ENCODE measurements at places on chromosomes 3 and 15.
A peak's percentile ranks its signal among the peaks of the same experiment; 100 is the strongest.

DNA sequence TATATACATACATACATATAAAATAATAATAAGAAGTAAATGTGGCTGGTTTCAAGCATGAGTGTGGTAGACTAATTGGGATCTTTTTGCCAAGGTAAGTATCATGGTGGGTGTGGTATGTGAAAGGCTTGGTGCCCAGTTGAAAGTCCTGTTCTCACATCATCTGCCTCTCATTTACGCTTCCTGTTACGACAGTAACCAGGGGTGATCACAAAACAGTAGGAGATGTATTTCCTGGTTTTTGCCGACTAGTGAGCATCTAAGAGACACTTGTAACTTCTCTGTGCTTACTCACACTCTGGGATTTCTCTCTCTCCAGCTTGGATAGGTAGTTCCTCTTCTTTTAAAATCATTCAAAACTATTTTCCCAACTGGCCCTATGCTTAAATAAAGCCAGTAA, 1028.3 kb upstream of the NR2F2 start:
- DNase-seq, result no peak

DNA sequence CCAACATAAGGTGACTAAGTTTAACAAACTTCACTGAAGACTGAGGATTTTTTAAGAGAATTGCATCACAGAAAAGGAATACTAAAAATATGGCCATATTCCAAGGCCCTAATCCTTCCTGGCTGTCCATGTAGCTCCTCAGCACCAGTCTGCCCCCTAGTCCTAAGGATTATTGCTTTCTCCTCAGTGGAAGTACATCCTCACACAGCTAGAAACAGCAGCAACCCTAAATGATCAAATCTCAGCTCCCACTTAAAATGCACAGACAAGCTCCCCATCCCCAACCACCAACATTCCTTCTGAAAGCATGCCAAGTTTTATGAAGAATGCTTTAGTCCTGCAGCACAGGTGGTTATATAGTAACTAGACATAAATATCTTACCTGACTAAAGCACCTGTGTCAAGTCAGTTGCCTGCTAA, 14.7 kb downstream of the ST3GAL6 start:
- no peak for DNase-seq

DNA sequence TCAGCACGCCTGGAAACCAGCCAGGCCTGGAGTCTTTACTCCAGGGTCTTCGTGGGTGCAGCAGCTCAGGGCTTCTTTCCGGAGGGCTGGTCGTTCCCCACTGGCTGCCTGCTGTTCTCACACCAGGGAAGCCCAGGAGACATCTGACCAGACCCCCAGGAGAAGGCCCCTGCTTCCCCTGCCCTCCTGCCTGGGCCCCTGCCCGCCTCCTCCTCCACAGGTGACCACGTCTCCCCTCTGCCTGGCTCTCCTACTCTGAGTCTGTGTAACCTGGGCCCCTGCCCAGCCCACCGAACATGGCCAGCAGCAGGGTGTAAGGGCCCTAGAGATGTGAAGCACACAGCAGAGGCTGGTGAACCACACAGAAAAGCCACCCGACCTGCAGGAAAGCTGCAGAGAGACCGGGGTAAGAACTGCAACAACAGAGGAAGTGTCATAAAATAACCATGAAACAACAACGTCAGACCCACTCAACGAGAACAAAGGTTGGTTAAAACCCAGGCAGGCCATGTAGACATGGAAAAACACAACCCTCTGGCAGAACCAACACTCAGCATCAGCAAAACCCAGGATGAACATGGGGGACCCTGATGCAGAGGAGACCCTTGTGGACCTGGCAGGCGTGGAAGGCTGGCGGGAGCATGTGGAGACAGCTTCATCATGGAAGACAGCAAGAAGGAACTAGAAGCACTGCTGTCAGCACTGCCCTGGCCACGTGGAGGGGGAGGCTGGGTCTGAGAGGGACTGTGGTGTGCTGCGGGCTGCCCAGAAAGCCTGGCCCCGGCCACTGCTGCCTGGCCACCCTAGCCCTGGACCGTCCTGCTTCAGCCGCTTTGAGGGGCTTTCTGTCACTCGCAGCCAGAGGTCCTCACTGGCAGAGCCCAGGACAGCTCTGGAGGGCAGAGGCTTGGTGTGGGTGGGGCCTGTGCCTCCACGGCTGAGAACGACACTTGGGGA, 20.4 kb downstream of the UROC1 start:
- DNase-seq, result no peak

GRCh38 chr3:107674371-107674770, 151.6 kb downstream of the BBX start:
- DNase-seq, result no peak

DNA sequence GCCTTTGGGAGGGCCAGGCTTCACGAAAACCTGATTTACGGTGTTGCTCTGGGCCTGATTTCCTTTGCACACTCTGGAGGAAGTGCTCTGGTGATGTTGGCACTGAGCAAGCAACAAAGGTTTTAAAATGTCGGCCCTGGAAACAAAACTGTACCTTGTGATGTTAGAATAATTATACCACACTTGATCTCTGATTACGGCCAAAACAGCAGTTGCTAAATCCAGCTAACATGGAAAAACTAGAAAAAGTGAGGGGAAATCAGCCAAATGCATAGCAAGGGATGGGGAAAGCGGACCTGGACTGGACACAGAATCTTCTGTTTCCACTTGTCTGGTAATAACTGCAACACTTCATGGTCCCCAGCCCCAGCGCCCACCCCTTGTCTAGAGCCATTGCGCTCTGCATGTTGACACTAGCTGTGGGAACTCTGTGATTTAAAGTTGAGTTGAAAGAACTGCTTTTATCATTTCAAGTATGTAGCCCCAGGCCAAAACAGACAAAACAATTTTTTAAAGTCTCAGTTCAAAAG, 120.1 kb downstream of the VGLL4 start:
- DNase-seq, result no peak

DNA sequence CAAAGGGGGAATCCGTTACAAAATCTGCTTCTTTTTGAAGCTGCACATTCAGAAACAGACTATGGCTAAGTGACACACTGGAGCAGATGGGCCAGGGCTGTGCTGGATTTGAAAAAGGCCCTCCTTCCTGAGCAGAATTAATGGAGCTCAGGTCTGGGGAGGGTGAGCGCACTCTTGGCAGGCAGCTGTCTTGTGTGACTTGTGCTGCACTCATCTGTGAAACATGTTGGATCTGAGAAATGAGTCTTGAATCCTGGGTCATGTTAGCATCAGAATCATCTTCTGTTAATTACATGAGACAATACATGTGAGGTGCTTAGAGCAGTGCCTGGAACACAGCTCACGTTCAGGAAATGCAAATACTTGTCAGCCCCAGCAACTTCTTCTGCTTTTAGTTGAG, 219.6 kb downstream of the THSD4 start:
- no peak for DNase-seq

DNA sequence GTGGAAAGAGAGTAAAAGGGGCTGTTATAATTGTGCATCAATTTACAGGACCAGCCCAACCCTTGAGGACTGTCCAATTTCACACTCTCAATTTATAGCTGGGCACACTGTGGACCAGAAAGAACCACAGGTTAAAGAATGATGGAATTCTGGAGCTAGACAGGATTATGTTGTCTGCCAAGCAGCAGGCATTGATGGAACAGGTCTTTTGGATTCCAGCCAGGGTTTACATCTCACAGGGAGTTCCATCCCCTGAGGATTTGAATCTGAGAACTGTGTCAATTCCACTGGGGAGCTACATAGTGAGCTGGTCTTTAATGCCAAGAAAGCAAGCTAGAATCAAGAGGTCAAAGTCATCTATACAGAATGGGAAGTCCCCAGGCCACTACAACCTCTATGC, 389.5 kb upstream of the WNT5A start:
- no peak for DNase-seq

- no peak for DNase-seq
Measured at GRCh38 chr3:146180376-146180775, 19.4 kb upstream of the PLOD2 start.

DNA sequence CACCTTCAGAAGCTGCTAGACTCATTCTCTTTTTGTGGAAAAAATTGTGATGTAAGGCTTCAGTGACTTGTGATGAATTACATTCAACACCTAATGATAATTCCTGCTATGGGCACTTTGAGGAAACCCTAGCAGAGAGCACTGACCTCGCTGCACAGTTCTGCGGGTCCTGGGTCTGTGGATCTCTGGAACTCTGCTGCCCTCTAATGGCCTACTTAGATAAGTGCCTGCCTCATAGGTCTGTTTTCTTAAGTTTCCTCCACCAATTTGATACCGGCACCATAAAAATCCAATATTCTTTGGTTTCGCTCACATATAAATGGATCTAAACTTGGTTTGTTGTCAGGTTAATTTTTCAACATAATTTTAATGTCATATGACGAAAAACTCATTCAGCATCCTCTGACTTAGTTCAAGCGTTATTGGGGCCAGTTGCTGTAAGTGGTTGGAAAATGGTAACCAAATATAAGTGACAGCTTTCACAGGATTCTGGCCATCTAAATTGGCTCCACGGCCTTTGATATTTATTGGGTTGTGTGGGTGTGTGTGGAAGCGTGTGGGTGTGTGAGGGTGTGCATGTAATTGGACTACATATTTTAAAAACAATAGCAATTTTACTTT, 10.4 kb downstream of the SLITRK3 start:
- DNase-seq, result peak; percentile 86

DNA sequence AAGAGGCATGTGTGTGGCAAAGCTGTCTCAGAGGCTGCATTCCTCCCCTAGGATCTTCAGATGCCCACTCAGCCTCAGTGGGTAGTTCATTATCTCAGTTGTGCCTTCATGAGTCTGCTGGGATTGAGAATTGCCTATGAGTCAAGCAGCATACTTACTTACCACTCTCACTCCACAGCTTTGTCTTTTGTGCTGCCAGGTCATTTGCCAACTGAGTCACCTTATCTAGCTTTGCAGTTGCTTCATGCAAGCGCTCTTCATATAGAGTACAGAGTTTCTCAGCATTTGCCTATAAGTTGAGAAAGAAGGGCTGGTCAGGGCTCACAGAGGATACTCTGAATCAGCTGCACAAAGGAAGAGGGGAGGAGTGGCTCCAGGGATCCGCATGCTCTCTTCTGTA, 89.5 kb downstream of the MYH15 start:
- no peak for DNase-seq

- DNase-seq, result no peak
Measured at GRCh38 chr15:101489237-101489598, 289 bp downstream of the PCSK6 start.

DNA sequence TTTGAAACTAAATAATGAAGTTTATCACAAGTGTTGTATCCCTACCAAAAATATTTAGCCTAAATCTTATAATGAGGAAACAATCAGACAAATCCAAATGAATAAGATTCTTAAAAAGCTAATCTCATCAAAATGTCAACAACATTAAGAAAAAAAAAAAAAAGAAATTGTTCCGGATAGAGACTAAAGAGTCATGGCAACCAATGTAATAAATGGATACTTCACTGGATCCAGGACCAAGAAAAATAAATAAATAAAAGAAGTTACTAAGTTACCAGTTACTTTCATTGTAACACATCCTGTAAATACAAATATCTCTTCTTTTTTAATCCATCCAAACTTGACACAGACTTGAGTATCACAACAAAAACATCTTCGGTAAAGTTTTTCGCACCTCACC, 607 bp downstream of the MRPL47 start:
- DNase-seq, result no peak

- peak; percentile 57 for DNase-seq
Measured at GRCh38 chr15:29668120-29668602, 154.1 kb downstream of the TJP1 start.

DNA sequence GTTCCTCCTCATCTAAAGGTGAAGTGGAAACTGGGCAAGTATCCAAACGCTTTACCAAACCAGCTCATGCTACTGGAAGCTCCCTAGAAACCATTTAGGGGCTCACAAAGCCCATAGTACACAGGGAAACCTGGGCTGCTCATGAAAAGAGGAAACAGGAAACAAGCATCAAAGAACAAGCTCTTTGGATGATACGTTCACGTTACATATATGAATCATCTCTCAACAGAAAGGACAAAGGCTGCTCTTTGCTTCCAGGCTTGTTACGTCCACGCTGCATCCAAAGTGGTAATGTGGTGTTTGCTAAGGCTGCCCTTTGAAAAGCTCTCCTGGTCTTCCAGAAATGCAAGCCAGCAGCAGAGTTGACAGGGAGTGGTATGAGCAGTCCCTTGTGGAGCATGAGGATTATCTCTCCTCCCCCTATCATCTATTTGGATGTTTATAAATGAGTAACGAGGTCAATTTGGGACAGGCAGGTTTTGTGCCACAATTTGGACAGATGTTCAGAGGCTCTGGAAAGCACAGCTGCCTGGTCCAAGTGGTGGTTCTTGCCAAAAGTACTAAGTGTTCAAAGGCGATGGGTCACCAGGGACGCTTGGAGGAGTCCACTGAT, 98.0 kb upstream of the RORA start:
- DNase-seq, result peak; percentile 13

DNA sequence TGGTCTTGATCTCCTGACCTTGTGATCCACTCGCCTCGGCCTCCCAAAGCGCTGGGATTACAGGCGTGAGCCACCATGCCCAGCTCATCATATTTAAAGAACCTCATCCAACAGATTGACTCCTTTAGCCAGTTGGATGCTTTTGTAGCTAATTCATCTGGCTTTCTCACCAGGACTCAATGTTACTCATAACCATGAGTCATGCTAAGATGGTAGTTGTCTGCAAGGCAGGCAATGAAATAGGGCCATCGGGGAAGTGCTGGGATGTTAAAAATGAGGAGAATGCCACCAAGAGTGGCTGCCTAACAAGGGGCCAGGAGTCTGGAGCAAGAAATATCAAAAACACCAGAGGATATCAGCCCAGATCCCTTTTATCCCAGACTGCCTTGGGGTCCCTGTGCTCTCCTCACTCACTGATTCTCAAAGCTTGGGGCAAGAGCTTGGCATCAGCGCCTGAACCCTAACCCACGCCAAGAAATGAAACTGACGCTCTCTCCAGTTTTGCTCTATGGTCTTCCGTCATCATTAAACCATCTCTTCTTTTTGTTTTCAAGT, 7.4 kb upstream of the PCOLCE2 start:
- no peak for DNase-seq

GRCh38 chr3:162842549-162843216, 1346.1 kb downstream of the OTOL1 start:
- no peak for DNase-seq

GRCh38 chr3:152870027-152870426, 35.1 kb downstream of the P2RY1 start:
- DNase-seq, result no peak

DNA sequence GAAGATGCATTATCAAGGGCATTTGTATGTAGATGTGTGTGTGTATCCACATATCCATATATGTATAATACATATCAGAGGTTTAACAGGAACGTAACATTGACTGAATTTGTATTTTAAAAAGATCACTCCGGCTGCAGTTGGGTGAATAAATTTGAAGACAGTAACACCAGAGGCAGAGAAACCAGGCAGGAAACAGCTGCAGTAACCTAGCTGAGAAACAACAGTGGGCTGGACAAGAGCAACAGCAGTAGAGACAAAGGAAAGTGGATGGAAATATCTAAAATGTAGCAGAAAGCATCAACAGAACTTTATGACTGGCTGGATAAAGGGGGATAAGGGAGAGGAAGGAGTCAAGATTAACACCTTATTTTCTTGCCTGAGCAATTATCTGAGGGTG, 68.3 kb upstream of the SETMAR start:
- DNase-seq, result no peak

- DNase-seq, result no peak
Measured at GRCh38 chr15:71096676-71097075, 18.6 kb upstream of the THSD4 start.

Measured in NCI-H748 treated with DMSO at 0.1 percent for 48 hours (cell line).